ENCODE measurements at places on chromosomes 1 and 21.

GRCh38 chr1:235739631-235740030, 90.0 kb upstream of the GNG4 start:
- DNase-seq, result no peak

- no peak for DNase-seq
Measured at GRCh38 chr1:40396420-40396819, 22.9 kb downstream of the SMAP2 start.

DNA sequence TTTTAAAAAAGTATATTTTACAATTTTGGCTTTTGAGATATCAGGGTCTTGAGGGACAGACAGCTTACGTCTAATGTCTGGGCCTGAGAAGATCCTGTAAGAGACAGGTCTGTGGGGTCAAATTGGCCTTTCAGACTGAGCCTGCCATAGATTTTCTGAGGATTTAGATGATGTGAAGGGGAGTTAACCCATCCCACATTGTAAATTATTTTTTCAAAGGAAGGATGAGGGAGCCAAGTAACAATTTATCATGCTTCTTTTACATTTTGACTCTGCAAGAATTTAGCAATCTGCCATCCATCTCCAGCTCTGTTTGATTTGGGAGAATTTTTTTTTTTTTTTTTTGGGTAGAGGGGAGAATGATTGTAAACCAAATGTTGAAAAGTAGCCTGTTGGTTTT, 160.9 kb downstream of the ROR1 start:
- no peak for DNase-seq

- DNase-seq, result no peak
Measured at GRCh38 chr1:17711941-17712340, 43.2 kb upstream of the ACTL8 start.

DNA sequence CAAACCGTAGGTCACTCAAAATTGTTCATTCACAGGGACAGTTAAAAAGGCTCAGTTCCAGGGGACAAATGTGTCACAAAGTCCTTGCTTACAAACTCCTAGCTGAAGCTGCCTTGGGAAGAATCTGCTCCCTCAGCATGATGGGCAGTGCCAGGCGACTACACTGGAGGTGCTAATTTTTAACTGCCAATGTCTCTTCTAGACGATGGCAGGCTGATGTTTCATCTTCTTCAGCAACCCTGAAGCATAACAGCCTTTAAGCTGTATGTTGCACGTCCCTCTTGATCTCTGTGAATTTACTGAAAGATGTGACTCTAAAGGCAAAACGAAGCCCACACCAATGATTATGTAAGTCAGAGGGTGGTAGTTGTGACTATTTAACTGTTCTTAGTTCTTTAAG, 11.3 kb downstream of the COA7 start:
- no peak for DNase-seq

GRCh38 chr1:114668373-114668772, 1.5 kb downstream of the DENND2C start:
- DNase-seq, result no peak

DNA sequence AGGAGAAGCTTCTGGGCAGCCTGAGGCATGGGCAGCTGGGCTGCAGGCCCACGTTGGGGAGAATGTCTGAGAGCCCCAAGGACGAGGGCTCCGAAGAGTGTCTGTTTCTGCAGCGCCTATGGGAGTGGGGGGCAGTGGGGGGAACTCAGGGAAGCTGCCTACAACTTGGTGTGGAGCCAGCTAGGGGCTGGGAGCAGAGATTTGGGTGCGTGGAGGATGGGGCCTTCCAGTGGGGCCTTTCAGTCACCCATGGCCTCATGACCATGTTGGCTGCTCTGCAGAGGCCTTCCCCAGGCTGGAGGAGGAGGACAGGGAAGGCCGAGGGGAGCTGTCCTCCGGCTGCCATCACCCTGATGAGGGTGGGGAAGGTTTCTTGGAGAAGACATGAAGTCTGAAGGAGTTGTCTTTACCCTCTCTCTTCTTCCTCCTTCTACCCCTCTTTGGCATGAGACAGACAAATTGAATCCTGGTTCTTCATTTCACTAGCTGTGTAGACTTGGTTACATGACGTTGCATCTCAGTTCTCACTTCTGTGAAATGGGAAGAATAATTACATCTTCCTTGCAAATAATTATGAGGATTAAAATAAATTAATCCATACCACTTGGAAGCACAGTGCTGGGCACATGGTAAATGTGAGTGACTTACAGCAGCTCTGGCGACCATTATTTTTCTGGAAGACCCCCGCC, 8.3 kb downstream of the PPFIA4 start:
- DNase-seq, result no peak

DNA sequence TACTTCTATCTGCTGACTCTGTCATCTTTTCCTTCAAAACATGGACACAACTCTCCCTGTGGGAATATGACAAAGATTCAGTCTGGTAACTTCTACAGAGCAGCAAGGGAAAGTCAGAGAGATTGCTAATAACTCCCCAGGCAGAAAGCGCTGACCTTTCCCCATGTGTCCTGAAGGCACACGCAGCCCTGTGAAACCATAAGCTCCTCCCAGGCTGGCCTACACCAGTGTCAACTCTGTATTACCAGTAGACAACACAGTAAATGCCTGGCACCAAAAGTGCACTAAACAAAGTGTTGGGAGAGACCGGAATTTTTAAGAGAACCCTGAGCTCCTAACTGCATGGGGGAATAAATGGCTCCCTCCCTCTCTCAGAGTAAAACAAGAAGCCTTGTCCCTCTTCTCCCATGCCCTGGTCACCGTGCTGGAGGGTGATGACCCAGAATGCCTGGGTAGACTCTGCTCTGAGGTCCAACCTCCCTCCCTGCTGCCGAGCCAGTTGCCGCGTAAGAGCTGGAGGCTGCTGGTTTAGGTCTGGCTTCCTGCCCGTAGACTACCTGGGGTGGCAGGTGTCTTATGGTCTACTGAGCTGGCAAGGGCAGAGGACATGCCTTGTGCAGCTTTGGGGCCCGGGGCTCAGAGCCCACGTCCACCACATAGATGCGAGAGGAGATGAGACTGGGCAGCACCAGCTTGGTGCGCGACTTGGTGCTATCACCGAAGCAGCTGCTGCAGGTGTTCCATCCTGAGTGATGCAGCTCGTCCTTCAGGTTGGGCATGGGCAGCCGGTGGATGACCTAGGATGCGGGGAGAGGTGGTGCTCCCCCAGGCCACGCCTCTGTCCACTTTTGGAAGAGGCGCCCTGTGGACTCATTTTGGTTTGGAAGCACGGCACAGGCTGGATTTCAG, 3.9 kb downstream of the SELENBP1 start:
- no peak for DNase-seq

DNA sequence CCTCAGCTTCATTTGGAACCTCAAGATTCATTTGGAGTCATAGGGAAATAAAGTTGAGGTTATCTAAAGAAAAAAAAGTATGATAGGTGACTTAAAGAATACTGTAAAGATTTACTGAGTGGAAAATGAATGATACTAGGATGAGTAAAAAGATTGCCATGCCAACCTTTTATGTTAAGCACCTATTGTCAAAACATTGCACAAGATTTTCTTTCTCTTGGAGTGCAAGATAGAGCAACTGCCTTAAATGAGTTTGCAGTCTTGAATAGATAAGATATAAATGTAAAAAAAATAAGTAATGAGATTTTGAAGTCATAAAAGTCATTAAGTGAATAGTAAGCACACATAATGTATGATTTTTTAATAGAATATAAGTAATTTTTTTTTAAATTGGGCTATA, 5.1 kb upstream of the ANGPTL1 start:
- no peak for DNase-seq

DNA sequence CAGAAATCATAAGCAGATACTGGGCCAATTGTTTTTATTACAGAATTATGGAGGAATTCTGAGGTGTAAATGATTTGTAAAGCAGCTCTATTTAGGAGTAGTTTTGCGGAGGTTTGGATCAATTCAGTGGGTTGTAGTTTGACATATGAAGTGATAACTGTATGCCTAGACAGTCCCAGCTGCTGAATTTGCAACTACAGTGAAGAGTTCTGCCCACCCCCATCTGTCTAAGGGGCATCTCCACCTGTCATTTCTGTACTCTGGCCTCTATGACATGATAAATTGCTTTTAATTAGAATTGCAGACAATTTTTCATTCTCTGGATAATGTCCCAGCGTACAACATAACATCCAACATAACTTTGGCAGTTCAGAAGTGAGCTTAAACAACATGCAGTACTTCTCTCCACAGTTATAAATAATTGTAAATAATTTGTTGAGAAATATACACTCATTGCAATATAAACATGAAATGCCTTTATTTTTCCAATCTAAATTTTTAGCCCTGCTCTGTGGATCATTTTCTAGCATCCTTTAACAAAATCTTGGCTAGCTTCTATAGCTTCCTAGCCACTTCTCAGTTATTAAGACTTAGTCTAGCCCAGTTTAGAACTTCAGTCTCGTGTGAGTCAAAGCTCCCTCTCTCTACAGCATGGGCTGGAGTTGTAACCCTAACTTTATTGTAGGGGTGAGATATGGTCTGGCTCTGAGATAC, 52.3 kb downstream of the PDE4B start:
- no peak for DNase-seq

GRCh38 chr1:89540406-89540970, 15.9 kb downstream of the LRRC8B start:
- no peak for DNase-seq

DNA sequence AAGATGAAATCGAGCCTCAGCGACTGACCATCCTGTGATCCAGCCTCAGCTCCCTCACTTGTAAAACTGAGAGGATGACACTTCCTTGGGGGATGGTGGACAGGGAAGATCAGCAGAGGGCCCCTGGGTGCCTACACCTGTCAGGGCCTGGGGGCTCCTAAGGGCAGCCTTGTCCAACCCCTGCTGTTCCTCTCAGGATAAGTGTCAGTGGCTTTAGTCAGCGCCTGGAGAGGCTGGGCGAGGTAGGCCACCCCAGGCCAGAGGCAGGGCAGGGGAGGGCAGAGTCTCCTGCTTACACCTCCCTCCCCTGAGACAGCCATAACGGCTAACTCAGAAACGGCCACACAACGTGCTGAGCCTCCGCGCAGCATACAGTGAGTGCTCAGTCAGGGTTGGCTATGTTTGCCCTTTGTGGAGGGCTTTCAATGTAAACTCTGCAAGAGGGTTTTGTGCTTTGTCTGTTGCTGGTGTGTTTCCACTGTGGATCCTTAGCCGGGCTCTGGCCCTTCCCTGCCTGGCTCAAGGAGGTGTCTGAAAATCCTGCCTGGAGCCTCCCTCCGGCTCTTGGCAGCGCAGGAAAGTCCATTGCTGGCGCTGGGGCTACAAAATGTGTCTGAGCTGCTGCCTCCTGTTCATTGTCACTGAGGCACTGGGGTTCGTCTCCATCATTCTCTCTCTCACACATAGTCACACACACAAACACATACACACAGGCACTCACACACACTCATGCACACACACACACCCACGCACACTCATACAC, 588.4 kb downstream of the PTPRU start:
- DNase-seq, result no peak

- no peak for DNase-seq
Measured at GRCh38 chr1:162248854-162249535, 127.7 kb downstream of the SPATA46 start.

DNA sequence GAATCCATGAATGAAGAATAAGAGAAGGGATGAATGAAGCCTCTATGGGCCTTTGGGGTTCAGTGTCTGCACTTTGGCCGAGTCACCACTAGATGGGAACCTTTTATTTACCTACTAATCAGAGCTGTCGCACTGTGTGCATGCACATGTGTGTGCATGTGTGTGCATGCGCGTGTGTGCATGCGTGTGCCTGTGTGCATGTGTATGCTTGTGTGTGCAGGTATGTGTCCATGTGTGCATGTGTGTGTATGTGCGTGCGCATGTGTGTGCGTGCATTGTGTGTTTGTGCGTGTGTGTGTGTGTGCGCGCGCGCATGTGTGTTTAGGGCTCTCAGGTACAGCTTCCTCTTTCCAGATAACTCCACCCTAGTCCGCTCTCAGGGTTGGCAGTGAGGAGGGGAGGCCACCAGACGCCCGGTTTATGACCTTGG, 20.4 kb upstream of the UBXN10 start:
- no peak for DNase-seq

- DNase-seq, result no peak
Measured at GRCh38 chr1:203057911-203058675, 27.7 kb downstream of the MYOG start.

DNA sequence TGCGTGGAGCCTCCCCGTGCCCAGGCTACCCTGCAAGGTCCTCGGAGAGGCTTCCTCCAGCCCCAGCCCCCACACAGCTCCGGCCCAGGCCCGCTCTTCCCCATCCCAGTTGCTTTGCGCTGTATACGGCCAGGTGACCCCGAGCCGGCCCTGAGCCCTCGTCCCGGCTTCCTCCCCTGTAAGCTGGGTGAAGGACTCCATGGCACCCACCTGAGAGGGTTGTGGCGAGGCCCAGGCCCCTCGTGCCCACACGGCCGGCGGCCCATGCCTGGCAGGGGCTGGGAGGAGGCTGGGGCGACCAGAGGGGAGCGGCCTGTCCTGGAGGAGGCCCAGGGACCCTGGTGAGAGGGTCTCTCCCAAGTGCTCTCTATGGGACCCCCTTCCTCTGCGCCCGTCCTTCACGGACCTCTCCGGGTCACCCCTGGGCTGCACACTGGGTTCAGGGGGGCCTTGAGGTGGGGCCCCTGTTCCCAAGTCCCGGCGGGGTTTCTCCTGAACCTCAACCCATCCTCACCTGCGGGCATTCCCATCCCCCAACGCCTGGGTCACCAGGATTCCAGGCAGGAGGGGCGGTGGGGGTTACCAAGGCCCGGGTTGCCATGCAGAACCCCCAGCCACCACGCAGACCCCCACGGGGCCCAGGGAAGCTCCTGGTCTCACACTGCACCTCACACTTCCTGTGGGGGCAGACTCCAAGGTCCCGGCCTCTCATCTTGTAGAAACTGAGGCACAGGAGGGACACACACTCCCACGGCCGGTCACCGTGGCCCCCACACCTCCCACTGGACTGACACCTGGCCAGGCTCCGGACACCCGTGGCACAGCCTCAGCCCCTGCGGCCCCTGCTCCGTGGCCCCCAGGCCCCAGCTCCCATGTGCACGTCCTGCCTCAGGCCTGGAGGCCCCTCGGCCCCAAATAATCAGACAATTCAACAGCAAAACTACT, 25.2 kb downstream of the COL6A1 start:
- no peak for DNase-seq

DNA sequence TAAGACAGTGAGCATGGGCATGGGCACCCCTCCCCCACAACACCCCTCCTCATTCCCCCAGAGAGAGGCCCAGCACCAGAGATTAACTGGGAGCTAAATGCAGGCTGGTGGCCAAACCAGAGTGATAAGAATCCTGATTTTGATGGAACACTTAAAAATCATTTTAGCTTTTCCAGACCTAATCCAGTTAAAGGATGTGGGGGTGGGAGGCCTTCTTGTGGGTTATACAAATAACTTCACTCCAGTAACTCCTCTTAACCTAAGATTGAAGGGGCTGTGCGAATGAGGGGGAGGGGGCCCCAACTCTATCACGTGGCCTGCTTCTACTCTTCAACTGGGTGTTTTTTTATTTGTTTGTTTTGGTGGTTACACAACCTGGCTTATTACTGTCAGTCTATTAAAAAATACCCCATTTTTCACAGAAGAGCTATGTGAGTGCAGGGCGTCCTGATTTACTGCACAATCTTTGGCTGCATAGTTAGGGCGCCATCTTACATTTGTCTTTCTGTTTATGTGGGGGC, 398.1 kb upstream of the LYPLAL1 start:
- no peak for DNase-seq

- DNase-seq, result no peak
Measured at GRCh38 chr1:67534627-67535065, 104.4 kb upstream of the SERBP1 start.
